ENCODE measurements at places on chromosomes 5 and 9.
A peak's percentile ranks its signal among the peaks of the same experiment; 100 is the strongest.

GRCh38 chr5:154274828-154275185 lies 84.3 kb downstream of the GALNT10 start:
- no peak for DNase-seq

- no peak for DNase-seq
Measured at GRCh38 chr9:124831642-124832364, 21.5 kb upstream of the WDR38 start.

GRCh38 chr5:131384616-131385214 lies 120.9 kb downstream of the CDC42SE2 start:
- no peak for DNase-seq

DNA sequence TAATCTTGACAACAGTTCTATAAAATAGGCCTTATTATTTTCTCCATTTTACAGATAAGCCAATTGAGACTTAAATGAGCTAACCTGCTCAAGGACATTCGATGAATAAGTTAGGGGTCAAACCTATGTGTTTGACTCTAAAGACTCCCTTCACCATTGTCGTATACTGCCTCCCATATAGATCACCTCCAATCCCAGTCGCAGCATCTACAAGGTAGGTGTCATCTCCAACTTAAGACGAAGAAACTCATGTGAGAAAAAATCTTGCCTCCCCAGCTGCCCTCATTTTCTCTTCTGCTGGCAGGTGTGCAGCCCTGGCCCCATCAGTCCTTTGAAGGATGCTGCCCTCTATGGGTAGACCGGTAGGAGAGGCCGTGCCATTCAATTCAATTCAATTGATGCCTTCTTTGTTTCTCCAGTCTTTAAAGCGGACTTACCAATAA lies 75.2 kb upstream of the SMARCA2 start:
- DNase-seq, result no peak

DNA sequence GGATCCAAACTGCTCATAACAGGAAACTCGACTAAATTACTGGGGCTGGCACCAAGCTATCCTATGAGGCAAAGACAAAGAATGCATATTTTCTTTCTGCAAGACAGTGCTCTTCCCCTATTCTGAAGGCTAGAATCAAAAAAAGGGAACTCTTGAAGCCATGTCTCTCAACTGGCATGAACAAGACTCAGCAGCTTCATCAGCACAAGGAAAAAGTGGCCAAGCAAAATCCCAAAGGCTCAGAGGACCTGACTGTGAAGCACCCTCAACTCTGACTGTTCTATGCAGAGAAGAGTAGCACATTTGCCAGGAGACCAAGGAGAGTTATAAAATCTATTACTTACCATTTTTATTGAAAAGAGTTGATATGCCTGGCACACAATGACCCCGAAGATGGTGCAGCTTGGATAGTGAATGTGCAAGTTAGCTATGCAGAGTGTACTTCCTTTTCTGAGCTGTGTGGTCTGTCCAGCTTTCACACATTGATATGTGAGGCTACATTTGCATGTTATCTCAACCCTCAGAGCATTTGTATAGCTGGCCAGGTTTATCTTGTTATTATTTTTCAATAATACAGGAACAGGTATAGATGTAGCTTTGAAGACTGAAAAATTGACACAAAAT lies 51.0 kb upstream of the FYB1 start:
- no peak for DNase-seq

GRCh38 chr5:179755022-179755421 lies 22.4 kb downstream of the MAML1 start:
- peak; percentile 23 for DNase-seq

- no peak for DNase-seq
Measured at GRCh38 chr9:21096172-21096900, 18.6 kb upstream of the IFNB1 start.

- no peak for DNase-seq
Measured at GRCh38 chr5:124262470-124262869, 484.0 kb downstream of the ZNF608 start.

- no peak for DNase-seq
Measured at GRCh38 chr9:88923092-88923491, 68.2 kb upstream of the S1PR3 start.

DNA sequence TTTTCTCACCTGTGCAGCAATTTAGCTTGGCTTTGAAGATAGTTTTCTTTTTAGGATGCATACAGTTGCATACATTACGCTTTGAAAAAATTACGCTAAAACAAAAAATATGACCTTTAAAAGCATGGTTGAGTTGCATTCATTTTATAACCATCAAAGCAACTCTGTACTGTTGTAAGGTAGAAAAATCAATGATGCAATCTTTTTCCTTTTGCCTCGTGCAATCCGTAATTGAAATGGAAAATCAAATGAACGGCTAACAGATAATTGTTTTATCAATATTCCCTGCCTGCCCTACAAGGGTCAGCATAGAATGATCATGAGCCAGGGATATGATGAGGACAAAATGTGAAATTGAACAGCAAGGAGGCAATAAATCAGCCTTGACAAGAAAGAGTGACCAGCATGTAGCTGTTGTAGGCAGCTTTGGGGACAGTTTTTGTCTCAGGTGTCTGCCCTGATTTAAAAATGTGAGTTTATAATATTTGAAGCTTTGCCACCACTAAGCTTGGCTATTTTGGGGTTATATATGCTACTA lies 98.2 kb downstream of the PBX3 start:
- no peak for DNase-seq

GRCh38 chr5:146179696-146180095 lies 2.8 kb downstream of the LARS1 start:
- no peak for DNase-seq

DNA sequence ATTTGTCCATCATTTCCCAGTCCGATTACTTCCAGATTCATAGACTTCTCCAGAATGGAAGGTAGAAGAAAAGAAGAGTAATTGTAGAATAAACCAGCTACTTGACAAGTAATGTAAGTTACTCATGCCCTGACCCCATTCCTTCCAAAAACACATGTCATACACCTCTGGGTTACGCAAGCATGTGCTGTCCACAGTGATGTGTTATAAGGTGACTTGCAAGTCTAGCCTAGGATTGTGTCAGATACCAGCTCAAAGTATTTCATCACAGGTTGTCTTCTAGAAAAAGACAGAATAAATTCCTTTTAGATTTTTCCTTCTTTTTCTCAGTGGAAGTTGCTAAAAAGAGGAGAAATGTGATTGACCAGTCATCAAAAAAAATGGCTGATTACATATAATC lies 8.0 kb upstream of the TLR4 start:
- DNase-seq, result no peak

- DNase-seq, result no peak
Measured at GRCh38 chr9:5188060-5188984, 2.9 kb upstream of the INSL6 start.

All from renal pelvis (tissue), 12 donors.